ENCODE measurements at places on chromosomes 12 and 14.

DNA sequence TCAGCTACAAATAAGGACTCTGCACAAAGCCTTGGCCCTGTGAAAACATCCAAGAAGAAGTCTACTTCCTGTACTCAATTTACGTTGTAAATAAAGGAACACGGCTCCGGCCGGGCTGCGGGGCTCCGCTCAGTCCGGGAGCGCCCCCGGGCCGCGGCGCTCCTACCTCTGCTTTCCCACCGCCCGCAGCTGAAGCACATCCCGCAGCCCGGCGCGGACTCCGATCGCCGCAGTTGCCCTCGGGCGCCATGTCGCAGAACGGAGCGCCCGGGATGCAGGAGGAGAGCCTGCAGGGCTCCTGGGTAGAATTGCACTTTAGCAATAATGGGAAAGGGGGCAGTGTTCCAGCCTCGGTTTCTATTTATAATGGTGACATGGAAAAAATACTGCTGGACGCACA lies 502.3 kb upstream of the FOXG1 start:
- DNase-seq: no peak

GRCh38 chr14:67886191-67886590 lies 66.6 kb downstream of the RAD51B start:
- DNase-seq: no peak

GRCh38 chr12:39931857-39932256 lies 174.0 kb downstream of the SLC2A13 start:
- no peak for DNase-seq

DNA sequence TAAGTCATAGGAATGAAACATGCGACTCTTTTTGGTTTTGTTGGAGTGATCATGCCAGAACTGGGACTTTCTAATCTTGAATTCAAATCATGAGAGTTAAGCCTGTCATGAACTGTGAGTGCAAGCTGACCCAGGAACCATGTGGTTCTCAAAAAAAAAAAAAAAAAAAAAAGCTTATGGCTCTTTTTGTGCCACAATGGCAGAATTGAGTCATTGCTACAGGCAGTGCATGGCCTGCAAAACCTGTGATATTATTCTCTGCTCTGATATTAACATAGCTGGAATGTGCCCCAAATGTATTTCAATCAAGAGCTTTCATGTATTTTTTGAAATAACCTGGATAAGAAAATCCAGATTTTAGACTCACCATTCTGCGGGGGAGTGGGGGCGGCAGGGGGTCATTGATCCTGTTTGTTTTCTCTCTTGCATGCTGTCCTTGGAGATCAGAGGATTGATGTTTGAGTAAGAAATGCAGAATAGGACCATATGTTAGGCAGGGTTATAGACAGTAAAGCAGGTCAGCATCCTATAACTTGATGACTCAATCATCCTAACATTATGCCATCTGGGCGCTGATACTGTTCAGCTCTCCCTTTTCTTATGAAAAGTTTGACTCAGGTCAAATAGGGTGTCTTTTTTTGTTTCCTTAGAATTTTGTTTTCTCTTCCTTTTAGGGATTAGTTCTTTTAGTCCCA lies 797.4 kb downstream of the DIO2 start:
- no peak for DNase-seq

DNA sequence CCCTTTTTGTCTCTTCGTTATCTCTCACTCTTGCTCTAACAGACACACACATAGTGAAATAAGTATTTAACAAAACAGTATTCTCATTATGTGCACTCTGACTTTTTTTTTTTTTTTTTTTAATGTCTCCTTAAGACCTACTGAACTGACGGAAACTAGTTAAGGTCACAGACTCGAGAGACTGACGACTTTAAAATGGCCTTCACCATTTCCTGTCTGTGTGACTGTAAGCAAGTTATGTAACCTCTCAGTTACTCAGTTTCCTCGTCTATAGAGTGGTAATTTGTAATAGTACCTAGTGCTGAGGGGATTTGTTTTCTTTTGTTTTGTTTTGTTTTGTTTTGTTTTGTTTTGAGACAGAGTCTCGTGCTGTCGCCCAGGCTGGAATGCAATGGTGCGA lies 284.8 kb downstream of the FBXL14 start:
- no peak for DNase-seq

DNA sequence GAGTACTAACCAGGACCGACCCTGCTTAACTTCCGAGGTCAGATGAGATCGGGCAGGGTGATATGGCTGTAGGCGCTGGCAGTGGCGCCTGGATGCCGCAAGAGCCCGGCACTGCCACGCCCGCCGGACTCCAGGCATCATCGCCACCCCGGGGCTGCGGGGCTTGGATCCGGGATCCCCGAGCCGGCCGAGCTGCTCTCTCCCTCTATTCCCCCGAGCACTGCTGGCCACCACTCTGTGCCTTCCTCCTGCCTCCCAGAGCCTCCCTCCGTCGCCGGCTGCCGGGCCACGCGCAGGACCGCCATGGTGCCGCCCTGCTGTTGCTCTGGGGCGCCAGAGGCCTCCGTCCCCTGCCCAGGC lies 153.2 kb upstream of the ALG10B start:
- DNase-seq: no peak

DNA sequence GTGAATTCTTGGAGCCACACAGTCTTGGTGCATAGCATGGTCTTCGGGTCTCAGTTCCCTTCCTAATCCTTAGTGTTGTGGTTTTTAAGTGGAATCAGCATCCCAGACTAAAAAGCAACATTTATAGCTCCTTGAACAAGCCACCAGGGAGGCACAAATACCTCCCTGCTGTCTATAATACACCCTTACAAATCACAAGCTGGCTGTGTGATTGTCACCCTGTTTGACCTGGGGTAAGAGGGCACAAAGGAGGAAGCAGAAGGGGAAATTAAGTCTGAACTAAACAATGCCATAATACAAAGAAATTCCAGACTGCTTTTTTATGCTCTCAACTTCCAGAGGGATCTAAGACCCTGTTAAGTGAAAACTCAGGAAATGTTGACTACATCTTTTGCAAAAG lies 7.7 kb upstream of the MMP19 start:
- no peak for DNase-seq

DNA sequence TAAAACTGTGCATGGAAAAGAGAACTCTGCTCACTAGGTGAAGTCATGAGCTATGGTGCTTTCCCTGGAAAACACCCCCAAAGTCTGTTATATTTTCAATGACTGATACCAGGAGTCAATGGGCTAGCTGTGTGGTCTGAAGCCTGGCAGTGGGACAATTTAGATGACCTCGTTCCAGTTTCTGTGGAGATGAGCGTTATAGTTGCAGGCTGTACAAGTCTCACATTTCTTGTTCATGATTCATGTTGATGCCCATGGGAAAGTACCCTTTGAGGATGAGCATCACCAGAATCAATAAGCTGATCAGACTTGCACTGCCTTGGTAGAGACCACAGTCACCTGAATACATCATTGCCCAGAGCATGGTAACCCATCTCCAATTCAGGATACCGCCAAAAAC lies 70.7 kb downstream of the NOVA1 start:
- no peak for DNase-seq

DNA sequence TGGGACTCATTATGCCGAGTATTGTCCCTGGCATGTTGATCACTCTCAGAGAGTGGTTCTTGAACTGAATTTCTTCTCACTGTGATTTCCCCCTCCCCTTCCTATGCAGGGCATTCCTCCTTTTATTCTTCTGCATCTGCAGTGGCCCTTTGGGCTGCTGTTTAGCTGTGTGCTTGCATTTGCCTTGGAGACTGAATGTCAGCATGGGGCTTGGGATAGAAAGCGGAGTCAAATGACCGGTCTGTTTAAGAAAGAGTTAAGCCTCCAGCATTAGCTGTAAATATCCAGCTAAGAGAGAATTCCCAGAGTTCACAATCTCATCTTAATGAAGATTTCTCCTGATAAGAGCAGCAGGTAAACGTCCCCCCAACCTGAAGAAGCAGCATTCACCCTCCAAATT lies 65.6 kb upstream of the RMST start:
- no peak for DNase-seq

GRCh38 chr14:63155511-63156185 lies 48.6 kb upstream of the RHOJ start:
- no peak for DNase-seq

Measured in CD4-positive, alpha-beta memory T cell (primary cell).